AG04449 (cell line): ENCODE measurements at places on chromosomes 2 and 18.

- DNase-seq: peak; percentile 4
Measured at GRCh38 chr2:57497489-57498096, 549.0 kb upstream of the VRK2 start.

- no peak for DNase-seq
Measured at GRCh38 chr2:40450796-40451430, 977 bp downstream of the SLC8A1 start.

GRCh38 chr2:63435070-63435469 lies 153.2 kb downstream of the WDPCP start:
- DNase-seq: no peak

- no peak for DNase-seq
Measured at GRCh38 chr2:241229563-241230401, 41.3 kb downstream of the ANO7 start.

DNA sequence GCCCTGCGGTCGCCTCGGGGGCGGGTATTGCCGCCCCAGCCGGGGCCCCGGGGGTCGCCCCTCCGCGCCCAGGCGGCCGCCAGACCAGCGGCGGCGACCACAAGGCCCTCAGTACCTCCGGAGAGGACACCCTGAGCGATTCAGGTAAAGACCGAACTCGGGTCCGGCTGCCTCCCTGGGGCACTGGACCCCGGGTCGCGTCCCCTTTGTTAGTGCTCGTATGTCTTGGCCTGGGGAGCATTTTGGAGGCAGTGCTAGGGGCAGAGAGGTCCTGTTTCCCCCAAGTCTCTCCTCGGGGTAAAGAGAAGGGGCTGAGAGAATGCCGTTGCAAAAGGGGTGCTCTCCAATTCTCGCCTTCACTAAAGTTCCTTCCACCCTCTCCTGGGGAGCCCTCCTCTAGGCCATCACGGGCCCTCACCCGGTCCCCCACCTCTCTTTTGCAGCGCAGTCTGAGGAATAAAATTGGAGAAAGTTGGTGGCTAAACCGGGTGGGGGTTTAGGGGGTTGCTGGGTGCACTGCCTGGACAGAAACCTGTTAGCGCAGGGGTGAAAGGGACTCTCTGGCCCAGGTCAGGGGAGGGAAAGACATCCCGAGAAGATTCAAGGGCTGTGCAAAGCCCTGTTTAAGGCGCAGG lies 2.5 kb downstream of the MYCN start:
- DNase-seq: no peak

DNA sequence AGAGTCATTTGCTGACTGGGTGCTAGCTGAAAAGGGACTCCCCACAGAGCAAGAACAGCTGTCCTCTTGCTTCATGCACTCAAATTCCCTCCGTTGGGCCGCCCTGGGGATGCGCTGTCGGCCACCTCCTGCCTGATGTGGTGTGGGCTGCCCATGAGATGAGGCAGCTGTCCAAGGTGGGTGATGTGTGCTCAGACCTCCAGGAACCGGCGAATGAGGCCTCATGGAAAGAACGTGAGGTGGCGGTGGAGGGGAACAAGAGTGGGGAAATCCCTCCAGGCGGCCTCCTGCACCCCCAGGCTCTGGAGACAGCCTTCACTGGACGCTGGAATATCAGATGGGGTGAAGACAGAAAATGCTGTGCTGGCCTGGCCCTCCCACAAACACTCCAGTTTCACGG lies 79.8 kb downstream of the LONRF2 start:
- DNase-seq: no peak

- no peak for DNase-seq
Measured at GRCh38 chr2:212537726-212538304, 787 bp downstream of the ERBB4 start.

- no peak for DNase-seq
Measured at GRCh38 chr2:219446689-219447088, 12.0 kb downstream of the SPEG start.

- DNase-seq: no peak
Measured at GRCh38 chr2:6072768-6073167, 380.6 kb downstream of the SOX11 start.

DNA sequence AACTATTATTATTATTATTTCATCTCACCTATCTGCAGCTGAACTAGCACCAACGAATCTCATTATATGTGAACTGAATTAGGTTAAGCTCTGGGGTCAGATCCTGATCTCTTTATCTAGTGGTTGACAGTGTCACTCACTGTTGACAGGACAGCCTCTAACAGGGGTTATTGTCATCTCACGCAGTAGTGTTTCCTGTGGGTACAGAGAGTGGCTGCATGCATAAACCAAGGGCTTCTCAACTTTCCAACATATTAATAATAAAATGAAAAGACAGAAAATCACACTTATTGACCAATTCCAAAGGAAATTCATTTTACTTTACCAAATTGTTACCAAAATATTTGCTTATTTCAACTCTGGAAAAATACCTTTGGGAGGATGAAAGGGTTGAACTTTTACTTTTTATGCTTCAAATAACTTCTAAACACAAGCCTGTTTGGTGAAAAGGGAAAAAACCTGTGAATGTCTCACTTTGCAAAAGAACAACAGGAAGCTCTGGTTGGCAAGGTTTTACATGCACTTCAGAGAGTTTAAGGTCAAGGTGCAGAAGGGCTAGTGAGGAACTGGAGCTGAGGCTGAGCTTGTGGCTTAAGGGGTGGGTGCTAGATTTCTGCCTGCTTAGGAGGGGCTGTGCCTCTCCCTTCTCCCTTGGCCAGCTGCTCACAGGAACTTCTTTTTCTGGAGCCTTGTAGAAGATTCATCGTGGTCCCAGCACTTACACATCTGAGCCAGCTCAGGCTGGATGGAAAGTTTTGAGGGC lies 72.6 kb downstream of the CTAGE1 start:
- no peak for DNase-seq

- DNase-seq: no peak
Measured at GRCh38 chr2:96527286-96528005, 9.1 kb upstream of the ARID5A start.

DNA sequence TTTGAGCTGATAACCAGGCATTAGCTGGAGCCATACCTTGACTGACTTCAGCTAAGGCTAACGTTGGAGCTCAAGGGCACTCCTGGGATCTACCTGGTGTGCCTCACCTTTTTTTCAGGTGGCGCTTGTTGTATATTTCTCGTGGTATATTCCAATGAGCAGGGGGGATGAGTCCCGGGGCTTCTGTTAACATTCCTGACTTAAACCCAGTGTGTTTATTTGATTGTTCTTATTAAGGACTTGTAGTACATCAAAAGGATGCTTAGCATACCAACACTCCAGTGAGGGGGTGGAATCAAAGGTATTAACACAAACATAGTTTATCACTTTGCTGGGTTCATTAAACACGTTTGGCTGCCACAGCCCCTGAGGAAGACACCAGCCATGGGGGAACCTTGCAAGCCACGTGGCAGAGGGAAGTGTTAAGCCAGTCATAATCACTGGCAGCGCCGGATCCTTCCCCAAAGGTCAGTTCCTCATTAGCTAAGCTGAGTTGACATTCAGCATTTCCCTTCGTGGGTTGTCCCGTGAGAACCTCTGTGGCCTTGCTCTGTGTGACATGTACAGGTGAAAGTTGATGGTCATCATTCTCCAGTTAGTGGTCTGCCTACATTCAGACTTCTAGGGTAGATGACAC lies 119.5 kb upstream of the MCFD2 start:
- no peak for DNase-seq

DNA sequence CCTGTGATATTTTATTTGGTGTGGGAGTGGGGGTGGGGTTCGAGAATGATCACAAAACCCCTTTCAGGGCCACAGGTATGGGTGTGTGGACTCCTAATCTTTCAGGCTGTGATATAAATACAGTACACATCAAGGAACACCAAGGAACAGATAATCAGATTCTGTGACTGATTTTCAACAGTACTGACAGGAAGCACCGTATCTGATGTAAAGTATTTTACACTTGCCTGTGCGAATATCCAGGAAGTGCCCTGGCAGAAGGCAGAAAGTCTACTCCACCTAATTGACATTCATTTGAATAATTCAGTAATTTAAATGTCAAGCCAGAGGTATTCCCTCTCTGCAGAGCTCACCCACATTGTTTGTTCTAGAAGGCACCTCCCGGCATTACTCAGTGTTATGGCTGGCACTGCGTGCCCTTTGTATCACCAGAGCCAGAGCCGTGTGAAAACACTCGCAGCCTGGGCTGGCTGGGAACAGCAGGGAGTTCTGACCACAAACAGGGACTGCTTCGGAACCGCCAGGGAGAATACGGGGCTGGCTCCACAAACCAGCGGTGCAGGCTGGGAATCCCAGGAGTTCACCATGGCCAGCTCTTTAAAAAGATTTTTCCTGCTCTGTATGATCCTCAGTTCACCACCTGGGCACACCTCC lies 91.8 kb downstream of the ACVR1 start:
- DNase-seq: no peak

DNA sequence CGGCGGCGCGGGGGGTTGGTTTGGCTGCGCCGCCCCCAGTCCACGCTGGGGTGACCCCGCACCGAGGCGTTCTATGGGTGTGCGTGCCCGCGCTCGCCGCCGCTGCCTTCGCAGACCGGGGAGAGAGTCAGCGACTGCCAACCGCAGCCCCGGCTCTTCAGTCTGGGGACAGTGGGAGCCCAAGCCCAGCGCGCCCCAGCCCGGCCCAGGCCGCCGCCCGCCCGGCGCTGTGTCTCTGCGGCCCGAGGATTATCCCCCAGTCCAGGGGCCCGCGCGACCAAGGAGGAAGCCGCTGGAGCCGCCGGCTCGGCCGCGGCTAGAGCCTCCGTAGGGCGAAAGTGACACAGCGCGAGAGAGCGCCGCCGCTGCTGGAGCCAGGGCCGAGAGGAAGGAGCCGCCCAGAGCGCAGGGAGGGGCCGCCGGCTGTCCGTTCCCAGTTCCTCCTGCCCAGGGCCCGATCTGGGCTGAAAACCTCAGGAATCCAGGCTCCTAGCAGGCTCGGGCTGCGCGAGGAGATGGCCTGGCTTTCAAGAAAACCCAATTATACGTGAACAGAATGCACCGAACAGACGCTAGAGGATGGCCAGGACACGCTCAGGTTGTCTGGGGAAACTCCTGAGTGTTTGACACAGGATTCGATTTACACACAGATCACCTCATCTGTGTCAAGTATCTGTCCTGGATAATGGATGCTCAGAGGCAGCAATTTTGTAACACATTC lies 2.4 kb downstream of the CTIF start:
- no peak for DNase-seq

GRCh38 chr18:62407660-62408059 lies 82.5 kb downstream of the TNFRSF11A start:
- no peak for DNase-seq

DNA sequence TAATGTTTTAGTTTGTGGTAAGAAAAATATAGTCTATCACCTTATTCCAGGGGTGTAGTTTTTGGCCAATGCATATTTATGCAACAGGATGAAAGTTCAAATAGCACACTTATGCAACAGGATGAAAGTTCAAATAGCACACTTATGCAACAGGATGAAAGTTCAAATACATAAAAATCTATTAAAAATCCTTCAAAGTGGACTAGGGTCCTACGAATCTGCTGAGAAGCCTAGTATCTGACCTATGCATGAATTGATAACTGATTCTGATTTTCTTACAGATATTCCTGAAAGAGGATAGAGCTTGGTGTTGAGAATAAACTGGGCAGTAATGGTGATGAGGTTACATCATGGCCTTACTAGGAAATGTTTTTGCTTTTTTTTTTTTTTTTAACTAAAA lies 2.8 kb downstream of the PECR start:
- DNase-seq: no peak

- DNase-seq: no peak
Measured at GRCh38 chr2:176892676-176893226, 319.8 kb upstream of the HNRNPA3 start.

DNA sequence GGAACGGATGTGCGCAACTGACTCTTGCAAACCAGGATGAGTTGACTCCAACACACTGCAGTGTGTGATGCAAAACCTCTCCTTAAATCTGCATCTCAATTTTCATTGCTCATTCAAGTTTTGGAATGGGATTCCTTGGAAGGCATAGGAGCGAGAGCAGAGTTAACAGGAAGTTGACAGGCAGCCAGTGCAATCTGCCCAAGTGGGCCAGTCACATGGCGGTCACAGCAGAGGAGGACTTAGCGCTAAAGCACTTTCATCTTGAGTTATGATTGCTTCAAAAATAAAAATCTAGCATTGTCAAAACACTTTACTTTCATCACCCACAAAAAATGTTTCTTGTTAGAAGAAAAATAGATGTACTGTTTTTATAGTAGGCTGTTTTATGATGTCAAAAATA lies 439.0 kb downstream of the FBXO15 start:
- DNase-seq: no peak

GRCh38 chr18:37674570-37674969 lies 109.0 kb upstream of the CELF4 start:
- no peak for DNase-seq

- DNase-seq: no peak
Measured at GRCh38 chr2:241859017-241859435, 332 bp upstream of the PDCD1 start.

DNA sequence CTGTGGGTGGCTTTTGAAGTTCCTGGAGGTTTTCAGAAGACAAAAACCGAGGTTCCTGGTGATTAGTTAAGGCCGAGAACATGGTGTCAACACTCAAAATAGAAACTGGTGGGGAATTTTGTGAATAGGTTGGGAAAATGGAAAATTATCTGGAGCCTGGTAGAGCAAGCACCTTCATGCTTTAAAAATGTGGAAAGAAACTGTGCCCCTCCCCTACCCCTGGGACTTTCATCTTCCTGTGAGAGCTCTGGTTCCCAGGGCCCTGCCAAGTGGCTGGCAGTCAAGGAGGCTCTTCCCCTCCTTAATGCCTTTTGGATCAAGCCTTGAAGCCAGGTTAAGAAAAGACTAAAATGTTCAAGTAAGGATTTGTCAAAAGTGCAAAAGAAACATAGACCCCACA lies 1.9 kb upstream of the CRACDL start:
- DNase-seq: no peak

DNA sequence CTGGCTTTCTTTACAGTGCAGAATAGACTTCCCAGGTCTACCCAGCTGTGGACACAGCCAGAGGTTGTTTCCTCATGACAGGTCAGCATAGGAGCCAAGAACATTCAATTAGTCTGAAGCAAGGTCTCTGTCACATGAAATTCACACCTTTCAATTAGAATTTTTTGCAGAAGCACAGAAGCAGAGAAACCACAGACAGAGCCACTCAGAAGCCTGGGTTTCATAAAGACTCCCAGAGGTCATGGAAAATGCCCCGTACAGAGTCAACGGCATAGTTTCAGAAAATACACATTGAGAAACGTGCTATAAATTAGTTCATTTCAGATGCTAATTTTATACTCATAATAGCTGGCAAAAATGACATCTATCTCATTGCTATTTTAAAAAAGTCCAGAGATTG lies 87.0 kb upstream of the TMEM200C start:
- DNase-seq: no peak

DNA sequence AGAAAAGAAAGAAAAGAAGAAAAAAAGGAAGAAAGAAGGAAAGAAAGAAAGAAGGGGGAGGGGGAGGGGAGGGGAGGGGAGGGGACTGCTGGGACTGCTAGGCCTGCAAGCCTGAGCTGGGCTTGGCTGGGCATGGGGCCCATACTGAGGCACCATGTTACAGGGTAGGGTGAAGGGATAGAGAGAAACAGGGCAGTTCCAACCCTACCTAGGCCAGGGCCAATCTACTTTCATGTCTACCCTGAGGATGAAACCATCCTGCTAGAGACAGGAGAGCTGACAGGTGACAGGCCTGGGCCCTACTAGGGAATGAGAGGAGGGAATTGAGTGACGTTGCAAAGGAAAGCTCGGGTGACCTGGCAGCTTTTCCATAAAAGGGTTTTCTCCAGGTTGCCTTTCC lies 41.7 kb downstream of the TEX44 start:
- no peak for DNase-seq
